ENCODE measurements at places on chromosomes 6 and 20. TPM values are rescaled to one million over a fixed set of nuclear protein-coding genes. Genes with fewer than 3 reads are reported as not detected.

The LRRC73 gene
- total RNA-seq, result 0.17 TPM

The METTL24 gene
- not detected for total RNA-seq

The VWA7 gene
- total RNA-seq, result 0.34 TPM

The CALHM4 gene
- not detected for total RNA-seq

The IRAK1BP1 gene
- 2.7 TPM for total RNA-seq

The LGSN gene
- total RNA-seq, result not detected

The GLP1R gene
- not detected for total RNA-seq

The SLC52A3 gene
- total RNA-seq, result not detected

The TPX2 gene
- 16.5 TPM for total RNA-seq

The CTAGE9 gene
- total RNA-seq, result not detected

The SMIM29 gene
- 16.4 TPM for total RNA-seq

The DUSP22 gene
- 40.8 TPM for total RNA-seq

The ERGIC3 gene
- total RNA-seq, result 484 TPM

The NKX2-2 gene
- total RNA-seq, result not detected

The PRL gene
- not detected for total RNA-seq

The NNAT gene
- total RNA-seq, result 0.23 TPM

The ZSCAN23 gene
- 0.51 TPM for total RNA-seq

The MEI4 gene
- total RNA-seq, result not detected

The PYGB gene
- total RNA-seq, result 81.9 TPM

The FNDC1 gene
- not detected for total RNA-seq

The COL11A2 gene
- 0.28 TPM for total RNA-seq

The EFCAB8 gene
- under 0.01 TPM for total RNA-seq

The BPIFB4 gene
- total RNA-seq, result not detected

Measured in dermis blood vessel endothelial cell (primary cell).